ENCODE measurements at places on chromosomes 13 and 19. TPM values are rescaled to one million over a fixed set of nuclear protein-coding genes. Genes with fewer than 3 reads are reported as not detected.

- no peak for DNase-seq
These were observed 29.9 kb downstream of the RGCC start for GRCh38 chr13:41487222-41487621.

CEACAM20 gene
- not detected for total RNA-seq

DNA sequence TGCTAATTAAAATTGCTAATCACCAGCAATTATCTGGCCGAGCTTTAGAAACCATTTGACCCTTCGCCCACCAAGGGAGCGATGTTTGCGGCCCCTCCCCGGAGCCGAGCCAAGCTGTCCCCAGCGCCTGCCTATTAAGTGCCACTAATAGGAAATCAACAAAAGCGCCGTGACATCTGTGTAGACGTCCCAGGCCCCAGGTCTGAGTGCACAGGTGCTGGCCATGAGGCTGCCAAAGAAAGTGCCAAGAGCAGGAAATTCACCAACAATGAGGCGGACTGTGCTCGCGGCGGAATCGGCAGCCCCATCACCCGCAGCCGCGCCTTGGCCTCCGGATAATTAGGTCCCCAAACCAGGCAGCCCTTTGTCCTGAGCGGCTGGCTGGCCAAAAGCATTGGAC is 44.5 kb upstream of the SPACA7 start:
- DNase-seq = no peak

DNA sequence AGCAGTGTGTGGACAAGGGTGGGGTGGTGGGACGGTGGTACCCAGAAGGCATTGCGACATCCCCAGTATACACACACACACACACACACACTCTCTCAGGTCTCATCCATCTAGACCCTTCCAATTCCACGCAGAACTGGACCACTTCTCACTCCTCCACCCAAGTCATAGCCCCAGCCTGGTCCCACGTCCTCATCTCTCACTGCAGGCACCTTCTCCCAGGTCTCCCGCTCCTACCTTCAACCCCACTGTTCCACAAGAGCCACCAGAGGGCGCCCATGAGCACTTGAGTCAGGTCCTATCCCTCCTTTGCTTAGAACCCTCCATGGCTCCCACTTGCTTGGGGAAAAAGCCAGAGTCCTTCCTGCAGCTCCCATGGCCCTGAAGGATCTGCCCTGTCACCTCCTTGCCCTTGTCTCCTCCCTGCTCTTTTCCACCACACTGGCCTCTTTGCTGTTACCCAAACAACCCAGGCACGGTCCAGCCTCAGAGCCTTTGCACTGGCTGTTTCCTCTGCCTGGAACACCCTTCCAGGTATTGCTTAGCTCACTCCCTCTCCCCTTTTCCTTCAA is 62.6 kb downstream of the IER2 start:
- DNase-seq = peak; percentile 33

GRCh38 chr13:66585669-66586203 is 644.4 kb downstream of the PCDH9 start:
- DNase-seq = no peak

DNA sequence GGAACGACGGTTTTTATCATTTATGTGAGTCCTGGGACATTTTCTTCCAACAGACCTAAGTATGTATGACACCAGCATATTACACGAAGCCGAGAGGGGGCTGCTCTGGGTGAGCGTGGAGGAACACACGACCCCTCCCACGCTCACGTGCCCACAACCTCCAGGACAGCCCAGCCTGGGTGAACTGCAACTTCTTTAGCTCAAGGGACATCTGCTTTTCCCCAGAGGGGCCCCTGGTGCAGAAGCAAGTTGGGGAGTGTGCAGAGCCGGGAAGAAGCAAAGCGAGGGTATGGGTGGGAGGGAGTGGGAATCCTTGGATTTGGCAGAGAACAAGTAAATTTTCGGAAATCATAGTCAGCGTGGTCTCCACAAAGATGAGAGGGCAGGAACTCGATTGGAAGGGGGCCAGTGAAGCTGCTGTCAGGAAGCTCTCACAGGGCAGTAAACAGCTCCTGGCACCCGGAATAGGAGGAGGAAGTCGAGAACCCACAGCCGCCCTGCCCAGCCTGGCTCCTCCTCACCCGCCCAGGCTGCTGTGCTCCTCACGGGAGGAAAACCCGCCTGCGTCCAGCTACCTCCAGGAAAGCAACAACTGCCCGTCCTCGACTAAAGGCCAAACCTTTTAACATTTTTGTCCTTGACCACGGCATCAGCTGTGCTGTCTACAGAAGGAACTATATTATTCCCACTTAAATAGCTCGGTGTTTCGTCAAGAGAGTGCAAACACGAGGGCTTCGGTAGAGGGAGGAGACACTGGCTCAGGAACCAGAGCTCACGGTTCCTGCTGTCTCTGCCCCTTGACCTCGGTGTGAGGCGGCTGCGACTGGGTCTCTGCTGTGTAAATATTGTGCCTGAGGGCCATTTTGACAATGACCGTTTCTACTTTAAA is 17.2 kb upstream of the CFAP97D2 start:
- no peak for DNase-seq

DNA sequence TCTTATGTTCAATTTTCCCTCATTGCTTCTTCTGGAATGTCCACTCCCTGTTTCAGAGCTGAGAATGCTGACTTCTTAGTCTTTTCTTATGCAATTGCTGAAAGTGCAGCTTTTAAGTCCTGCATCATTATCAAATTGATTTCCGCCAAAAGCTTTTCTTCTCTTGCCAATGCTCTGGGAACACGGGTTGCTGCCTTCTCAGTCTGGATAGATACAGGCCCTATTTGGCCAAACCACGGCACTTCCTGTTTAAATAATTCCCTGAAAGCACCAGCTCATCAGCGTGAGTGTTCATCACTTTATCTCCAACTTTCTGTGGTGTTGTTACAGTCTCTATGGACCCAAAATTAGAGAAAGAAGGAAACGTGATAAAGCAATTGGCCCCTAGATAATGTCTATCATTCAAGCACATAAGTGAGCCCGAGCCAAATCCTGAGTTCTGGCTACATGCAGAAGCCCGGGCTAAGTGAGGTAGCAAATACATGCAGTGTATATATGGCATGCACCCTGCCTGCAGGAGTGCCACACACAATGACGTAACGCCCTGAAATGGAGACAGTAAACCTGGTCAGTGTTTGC is 85.7 kb downstream of the CYSLTR2 start:
- no peak for DNase-seq

DNA sequence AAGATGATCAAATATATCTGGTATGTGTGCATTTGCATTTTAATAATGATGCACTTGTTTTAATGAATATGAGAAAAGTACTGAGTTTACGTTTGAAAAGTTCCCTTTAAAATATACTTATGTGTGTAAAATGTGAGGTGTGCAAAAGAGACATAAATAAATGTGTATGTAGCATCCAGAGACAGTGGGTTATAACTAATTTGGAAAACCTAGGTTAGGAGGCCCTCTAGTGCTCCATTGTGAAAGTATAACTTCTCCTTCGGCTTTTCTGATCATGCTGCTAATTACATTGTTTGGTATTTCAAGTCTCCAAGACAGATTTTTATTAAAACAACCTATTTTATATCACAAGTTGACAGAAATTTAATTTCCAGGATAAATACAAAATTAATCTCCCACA is 30.1 kb downstream of the SCEL start:
- peak; percentile 16 for DNase-seq

DNA sequence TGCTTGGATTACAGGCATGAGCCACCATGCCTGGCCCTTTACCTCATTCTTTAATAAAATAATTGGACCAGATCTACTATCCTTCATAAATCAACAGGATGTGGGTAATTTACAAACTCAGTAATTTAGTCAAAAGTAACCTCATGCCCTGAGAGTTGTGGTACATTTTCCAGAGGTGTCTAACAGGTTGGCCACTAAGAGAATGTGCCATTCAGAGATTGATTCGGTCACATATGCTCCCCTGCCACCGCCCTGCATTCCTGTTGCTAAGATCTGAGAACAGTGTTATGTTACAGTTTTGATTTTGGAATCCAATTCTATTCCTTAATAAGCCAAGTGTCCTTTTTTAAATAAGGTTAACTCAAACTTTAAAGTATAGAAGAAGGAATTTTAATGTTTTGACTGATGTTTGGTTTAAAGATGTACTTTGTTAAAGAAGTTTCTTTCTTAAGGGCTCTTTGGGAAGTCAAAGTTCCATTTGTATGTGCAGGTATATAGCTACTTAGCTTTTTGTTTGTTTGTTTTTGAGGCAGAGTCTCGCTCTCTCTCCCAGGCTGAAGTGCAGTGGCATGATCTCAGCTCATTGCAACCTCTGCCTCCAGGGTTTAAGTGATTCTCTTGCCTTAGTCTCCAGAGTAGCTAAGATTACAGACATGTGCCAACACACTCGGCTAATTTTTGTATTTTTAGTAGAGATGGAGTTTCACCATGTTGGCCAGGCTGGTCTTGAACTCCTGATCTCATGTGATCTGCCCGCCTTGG is 29.2 kb downstream of the PHF11 start:
- DNase-seq = no peak

GRCh38 chr13:111860231-111860552 is 206.8 kb upstream of the SOX1 start:
- DNase-seq = no peak

- no peak for DNase-seq
These were observed 30.7 kb upstream of the C13orf46 start for GRCh38 chr13:114004420-114005205.

MISP gene
- 21.0 TPM for total RNA-seq

- no peak for DNase-seq
These were observed 5.5 kb downstream of the ISYNA1 start for GRCh38 chr19:18432275-18433014.

DNA sequence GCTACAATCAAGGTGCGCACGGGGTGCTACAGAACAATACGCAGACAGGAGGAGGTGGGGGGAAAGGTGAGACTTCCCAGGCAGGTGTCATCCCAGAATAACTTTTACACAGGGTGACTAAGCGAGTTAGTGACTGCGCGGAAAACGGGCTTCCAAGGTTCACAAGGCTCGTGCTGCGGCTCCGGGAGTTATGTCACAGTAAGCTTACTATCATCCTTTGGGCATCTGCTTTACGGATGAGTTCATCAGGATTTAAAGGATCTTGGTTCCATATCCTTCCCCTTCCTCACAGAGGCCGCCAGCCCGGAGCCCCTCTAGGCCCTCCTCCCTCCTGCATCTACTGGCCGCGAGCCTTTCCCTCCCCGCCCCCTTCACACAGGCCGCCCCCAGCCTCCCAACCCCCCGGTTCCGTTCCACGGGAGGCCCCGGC is 474 bp upstream of the IFT88 start:
- DNase-seq = peak; percentile 84

GRCh38 chr19:48819366-48819816 is 8.6 kb upstream of the BCAT2 start:
- DNase-seq = peak; percentile 78

- no peak for DNase-seq
These were observed 20.3 kb upstream of the CRTC1 start for GRCh38 chr19:18662972-18663732.

CEACAM4 gene
- not detected for total RNA-seq

GRCh38 chr13:85864963-85865530 is 65.8 kb upstream of the SLITRK6 start:
- peak; percentile 28 for DNase-seq

ZNF865 gene
- 1.5 TPM for total RNA-seq

GRCh38 chr13:26370553-26370952 is 116.6 kb downstream of the CDK8 start:
- DNase-seq = no peak

DNA sequence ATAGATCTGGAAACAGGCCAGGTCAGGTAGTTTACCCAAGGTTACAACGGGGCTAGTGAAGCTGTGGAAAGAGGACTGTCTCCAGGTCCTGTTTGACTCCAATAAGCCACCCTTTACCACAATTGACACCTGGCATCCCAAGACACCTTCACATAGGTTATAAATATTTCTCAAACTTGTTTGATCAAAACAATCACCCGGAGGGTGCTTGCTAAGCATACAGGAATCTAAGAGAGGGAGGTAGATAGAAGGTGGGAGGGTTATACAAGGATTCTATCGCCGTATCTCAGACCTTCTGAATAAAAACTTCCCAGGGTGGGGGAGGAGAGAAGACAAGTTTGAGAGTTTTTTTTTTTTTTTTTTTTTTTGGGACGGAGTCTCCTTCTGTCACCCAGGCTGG is 55.4 kb downstream of the MICU2 start:
- no peak for DNase-seq

CDX2 gene
- total RNA-seq = not detected

- no peak for DNase-seq
These were observed 15.2 kb downstream of the BIVM start for GRCh38 chr13:102814025-102814607.

DNA sequence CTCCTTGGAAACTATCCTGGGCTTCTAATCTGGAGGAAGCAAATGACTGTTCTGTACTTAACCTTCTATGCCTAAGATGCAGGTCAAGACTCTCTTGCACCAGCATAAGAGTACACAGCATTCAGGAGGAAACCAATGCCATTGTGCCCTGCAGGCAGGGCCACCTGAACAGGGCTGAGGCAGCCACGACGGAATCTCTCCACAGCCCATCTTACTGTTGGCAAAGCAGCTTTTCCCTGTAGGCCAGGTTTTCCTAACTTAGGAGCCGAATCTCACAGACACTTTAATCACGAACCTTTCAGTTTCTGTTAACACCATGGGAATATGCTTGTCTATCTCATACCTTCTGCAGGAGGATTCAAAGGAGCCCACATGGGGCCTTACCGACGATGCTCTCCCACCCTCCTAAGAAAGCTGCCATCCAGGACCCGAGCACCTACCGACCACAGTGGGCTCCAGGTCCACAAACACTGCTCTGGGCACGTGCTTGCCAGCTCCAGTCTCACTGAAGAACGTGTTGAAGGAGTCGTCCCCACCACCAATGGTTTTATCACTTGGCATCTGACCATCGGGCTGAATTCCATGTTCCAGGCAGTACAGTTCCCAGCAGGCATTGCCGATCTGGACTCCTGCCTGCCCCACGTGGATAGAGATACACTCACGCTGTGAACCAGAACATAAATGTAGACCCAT is 2.6 kb downstream of the TUBA3C start:
- DNase-seq = no peak

CIC gene
- total RNA-seq = 37.0 TPM

DNA sequence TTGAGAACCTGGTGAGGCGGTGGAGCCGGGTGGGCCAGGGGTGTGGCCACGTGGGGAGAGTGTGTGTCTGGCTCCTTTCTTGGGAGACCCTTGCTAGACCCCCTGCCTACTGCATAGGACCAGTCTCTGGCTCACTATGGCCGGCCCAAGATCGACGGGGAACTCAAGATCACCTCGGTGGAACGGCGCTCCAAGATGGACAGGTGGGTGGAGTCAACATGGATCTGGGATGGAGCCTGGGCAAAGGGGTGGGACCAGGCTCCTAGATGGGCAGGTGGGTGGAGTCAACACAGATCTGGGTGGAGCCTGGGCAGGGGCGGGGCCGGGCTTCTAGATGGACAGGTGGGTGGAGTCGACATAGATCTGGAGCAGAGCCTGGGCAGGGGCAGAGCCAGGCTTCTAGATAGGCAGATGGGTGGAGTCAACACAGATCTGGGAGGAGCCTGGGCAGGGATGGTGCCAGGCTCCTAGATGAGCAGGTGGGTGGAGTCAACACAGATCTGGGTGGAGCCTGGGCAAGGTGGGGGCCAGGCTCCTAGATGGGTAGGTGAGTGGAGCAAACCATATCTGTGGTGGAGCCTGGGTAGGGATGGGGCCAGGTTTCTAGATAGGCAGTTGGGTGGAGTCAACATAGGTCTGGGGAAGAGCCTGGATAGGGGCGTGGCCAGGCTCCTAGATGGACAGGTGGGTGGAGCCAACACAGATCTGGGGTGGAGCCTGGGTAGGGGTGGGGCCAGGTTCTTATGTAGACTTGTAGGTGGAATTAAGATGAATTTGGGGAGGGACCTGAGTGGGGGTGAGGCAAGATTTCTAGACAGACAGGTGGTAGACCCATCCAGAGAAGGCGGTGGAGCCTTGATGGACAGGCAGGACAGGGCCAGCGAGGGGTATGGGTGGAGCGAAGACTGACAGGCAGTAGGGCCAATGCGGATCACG is 56.5 kb downstream of the VAV1 start:
- DNase-seq = no peak

KIR3DL1 gene
- total RNA-seq = not detected

SMAD9 gene
- 1.0 TPM for total RNA-seq

FBXO27 gene
- 6.7 TPM for total RNA-seq
